SJSA1 (cell line): ENCODE measurements at places on chromosomes 5 and 9. TPM values are rescaled to one million over a fixed set of nuclear protein-coding genes. Genes with fewer than 3 reads are reported as not detected.

NIM1K gene
- 0.03 and 0.18 TPM in 2 replicates for total RNA-seq

FOXD4 gene
- 0.24 TPM in 1 of 2 replicates, not detected in the other for total RNA-seq

PAM gene
- 420 and 598 TPM in 2 replicates for total RNA-seq

GRPEL2 gene
- total RNA-seq: 29.6 and 35.0 TPM in 2 replicates

FBN2 gene
- total RNA-seq: 16.1 and 18.5 TPM in 2 replicates

CNTNAP3B gene
- 0.06 TPM in 1 of 2 replicates, not detected in the other for total RNA-seq

C5orf34 gene
- total RNA-seq: 16.5 and 27.8 TPM in 2 replicates

CHMP5 gene
- total RNA-seq: 60.5 and 65.9 TPM in 2 replicates

CCDC183 gene
- 0.16 TPM in 1 of 2 replicates, not detected in the other for total RNA-seq

STC2 gene
- total RNA-seq: 12.6 and 43.4 TPM in 2 replicates

GRCh38 chr5:154309371-154309745, 118.8 kb downstream of the GALNT10 start:
- peak overlapping the region; percentile 42 for H3K27ac ChIP-seq
- peaks cover 27% of the 10 kb centered on the region for H3K4me1 ChIP-seq
- peaks cover 8% of the 10 kb centered on the region for H3K36me3 ChIP-seq
- no peaks in the 10 kb centered on the region for H3K27me3 ChIP-seq
- peak; percentile 31 for DNase-seq

GRCh38 chr9:109481856-109482255, 16.3 kb downstream of the PTPN3 start:
- no peaks in the 10 kb centered on the region for H3K27me3 ChIP-seq
- no peaks in the 10 kb centered on the region for H3K36me3 ChIP-seq
- H3K4me3 ChIP-seq: no peak overlapping the region
- no peak overlapping the region for H3K27ac ChIP-seq

DNA sequence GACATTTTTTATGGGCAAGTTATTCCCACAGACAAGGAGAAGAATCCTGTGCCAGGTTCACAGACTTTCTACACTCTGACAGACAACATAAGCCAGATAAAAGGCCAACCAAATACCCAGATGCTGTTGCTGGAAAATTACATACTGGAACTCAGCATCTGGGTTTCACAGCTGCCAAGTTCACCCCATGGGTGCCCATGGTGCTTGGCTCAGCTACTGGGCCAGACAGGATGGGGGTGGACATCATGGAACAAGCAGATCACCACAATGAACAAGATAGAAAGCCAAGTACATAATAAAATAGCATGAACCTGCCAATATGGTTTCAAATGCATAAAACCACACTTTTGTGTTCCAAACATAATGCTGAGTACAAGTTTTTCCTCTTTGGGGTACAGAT, 999.8 kb downstream of the NR2F1-AS1 start:
- peaks cover 4% of the 10 kb centered on the region; the same call in 1 of the 2 replicates for H3K4me1 ChIP-seq
- no peaks in the 10 kb centered on the region for H3K27me3 ChIP-seq
- H3K27ac ChIP-seq: no peak overlapping the region

DNA sequence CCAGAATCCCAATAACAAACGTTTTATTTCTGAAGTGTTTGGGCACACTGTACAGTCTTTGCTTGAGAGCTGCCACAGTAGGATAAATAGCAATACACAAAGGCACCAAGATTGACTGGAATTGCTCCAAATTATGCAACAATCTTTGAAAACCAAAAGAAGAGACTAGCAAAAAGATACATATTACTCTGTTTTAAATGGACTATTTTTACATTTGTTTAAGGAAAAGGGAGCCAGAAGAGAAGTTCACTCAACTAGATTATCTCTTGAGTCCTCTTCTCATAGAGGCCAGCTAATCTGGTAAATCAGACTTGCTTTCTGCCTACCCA, 385.0 kb upstream of the SLC30A5 start:
- no peaks in the 10 kb centered on the region for H3K27me3 ChIP-seq
- no peak overlapping the region for H3K4me3 ChIP-seq
- no peak overlapping the region for H3K27ac ChIP-seq
- no peaks in the 10 kb centered on the region for H3K36me3 ChIP-seq
- H3K4me1 ChIP-seq: no peaks in the 10 kb centered on the region

DNA sequence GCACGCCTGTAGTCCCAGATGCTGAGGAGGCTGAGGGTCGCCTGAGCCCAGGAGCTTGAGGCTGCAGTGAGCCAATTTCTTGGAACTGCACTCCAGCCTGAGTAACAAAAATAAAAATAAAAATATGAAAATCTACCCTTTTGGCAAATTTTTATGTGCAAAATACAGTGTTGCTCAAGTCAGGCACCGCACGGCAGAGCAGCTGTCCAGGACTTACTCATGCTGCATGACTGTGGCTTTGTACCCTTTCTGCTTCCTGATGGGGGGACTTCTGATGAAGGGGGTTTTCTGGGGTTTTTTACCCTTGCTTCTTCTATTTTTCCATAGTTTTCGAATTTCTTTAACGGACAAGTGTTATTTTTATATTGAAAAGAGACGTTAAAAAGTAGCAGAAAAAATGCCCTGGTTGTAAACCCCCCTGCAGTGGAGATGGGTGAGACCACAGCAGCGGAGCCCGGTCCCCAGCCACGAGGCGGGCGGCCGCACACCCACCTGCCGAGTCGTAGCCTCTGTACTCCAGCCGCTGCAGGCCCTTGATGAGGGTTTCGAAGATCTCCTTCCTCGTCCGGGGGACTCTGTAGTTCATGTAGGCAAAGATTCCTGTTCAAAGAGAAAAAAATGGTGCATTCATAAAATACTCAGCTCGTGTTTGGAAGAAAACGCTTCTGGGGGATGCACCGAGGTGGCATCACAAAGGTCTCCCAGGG, 15.0 kb downstream of the GFPT2 start:
- no peak for DNase-seq
- H3K4me3 ChIP-seq: no peak overlapping the region

DNA sequence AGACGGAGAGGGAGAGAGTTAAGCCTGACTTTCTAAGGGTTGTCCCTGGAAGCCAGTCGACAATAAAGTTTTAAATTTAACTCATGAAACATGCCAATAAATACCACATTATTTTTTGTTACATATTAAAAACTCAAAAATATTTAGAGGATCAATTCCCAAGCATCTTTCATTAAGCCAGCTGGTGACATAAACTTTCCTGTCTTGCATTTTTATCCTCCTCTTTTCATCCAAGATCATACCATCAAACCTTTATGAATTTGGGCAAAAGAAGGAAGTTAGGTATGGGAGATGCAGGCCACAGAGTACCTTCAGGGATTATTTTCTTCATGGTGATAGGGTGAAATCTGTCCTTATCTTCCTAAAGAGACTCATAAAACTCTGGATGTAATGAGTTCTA, 178.3 kb upstream of the FBXL17 start:
- peaks cover 19% of the 10 kb centered on the region for H3K4me1 ChIP-seq
- peak overlapping the region; percentile 89 for H3K27ac ChIP-seq
- no peak overlapping the region for H3K4me3 ChIP-seq
- no peaks in the 10 kb centered on the region for H3K27me3 ChIP-seq
- H3K36me3 ChIP-seq: no peaks in the 10 kb centered on the region
- no peak for DNase-seq

GRCh38 chr5:69048230-69048629, 45.6 kb upstream of the SLC30A5 start:
- H3K27ac ChIP-seq: no peak overlapping the region
- H3K36me3 ChIP-seq: no peaks in the 10 kb centered on the region
- H3K27me3 ChIP-seq: no peaks in the 10 kb centered on the region
- peaks cover 3% of the 10 kb centered on the region; the same call in 1 of the 2 replicates for H3K4me1 ChIP-seq

GRCh38 chr5:172932313-172933017, 26.8 kb upstream of the RPL26L1 start:
- DNase-seq: peak; percentile 85
- H3K27me3 ChIP-seq: no peaks in the 10 kb centered on the region
- H3K27ac ChIP-seq: peak overlapping the region; percentile 64; the same call in 1 of the 2 replicates
- peaks cover 64% of the 10 kb centered on the region for H3K36me3 ChIP-seq
- peaks cover 46% of the 10 kb centered on the region for H3K4me1 ChIP-seq

- no peak for DNase-seq
- no peak overlapping the region for H3K27ac ChIP-seq
- no peak overlapping the region for H3K4me3 ChIP-seq
- H3K27me3 ChIP-seq: no peaks in the 10 kb centered on the region
Observed at GRCh38 chr9:111605041-111605559, 5.7 kb upstream of the PTGR1 start.

- no peaks in the 10 kb centered on the region for H3K36me3 ChIP-seq
- no peak overlapping the region for H3K27ac ChIP-seq
Observed at GRCh38 chr9:109319626-109320241, 1.1 kb downstream of the EPB41L4B start.

DNA sequence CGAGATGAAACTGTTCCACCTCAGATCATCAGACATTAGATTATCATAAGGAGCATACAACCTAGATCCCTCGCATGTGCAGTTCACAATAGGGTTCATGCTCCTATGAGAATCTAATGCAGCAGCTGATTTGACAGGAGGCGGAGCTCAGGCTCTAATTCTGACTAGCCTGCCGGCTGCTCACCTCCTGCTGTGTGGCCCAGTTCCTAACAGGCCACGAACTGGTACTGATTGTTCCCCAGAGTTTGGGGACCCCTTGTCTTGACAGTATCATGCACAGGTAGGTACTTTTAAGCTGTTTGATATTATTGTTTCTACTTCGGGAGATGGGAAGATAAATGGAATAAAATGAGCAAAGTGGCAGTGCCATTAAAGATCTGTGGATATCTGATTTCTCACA, 66.9 kb downstream of the ZCCHC7 start:
- H3K4me3 ChIP-seq: no peak overlapping the region
- no peak overlapping the region for H3K27ac ChIP-seq
- no peaks in the 10 kb centered on the region for H3K36me3 ChIP-seq
- no peaks in the 10 kb centered on the region for H3K27me3 ChIP-seq

- H3K4me1 ChIP-seq: no peaks in the 10 kb centered on the region
- no peaks in the 10 kb centered on the region for H3K36me3 ChIP-seq
- no peaks in the 10 kb centered on the region for H3K27me3 ChIP-seq
- no peak overlapping the region for H3K4me3 ChIP-seq
- no peak for DNase-seq
Observed at GRCh38 chr5:98231089-98231488, 542.4 kb upstream of the RGMB start.

DNA sequence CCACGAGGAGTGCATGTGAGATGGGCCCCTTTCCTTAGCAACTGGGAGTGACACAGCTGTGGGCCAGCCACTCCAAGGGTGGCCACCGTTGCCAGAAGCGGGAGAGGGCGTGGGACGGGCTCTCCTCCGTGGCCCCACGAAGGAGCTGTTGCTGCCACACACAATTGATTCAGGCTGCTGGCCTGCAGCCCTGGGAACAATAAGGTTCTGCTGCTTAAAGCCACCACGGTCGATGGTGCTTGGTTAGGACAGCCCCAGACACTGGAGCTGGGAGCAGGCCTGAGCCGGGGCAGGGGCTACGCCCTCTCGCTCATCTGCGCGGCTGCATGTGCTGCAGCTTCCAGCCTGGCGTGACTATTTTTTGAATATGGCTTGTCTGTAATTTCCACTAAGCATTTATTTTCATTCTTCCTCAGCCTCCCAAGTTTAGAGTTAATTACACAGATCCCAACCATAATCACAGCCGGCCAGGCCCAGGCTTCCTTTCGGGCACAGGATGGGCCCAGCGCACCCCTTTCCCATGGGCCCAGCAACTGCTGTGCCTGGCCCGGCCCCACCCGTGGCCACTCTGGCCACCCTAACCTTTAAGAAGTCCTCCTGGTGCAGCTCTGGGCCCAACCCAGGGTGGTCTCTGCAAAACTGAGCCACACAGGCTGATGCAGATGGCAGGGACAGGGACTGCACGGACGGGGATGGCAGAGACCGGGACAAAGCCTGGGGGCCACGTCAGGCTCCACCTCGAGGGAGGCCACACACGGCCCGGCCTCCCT, 49.7 kb downstream of the VAV2 start:
- no peak overlapping the region for H3K27ac ChIP-seq
- H3K4me1 ChIP-seq: peaks cover 3% of the 10 kb centered on the region; the same call in 1 of the 2 replicates
- H3K36me3 ChIP-seq: peaks cover 75% of the 10 kb centered on the region

GRCh38 chr9:107810461-107810961, 320.9 kb upstream of the KLF4 start:
- no peak overlapping the region for H3K4me3 ChIP-seq
- no peaks in the 10 kb centered on the region for H3K27me3 ChIP-seq
- DNase-seq: no peak

DNA sequence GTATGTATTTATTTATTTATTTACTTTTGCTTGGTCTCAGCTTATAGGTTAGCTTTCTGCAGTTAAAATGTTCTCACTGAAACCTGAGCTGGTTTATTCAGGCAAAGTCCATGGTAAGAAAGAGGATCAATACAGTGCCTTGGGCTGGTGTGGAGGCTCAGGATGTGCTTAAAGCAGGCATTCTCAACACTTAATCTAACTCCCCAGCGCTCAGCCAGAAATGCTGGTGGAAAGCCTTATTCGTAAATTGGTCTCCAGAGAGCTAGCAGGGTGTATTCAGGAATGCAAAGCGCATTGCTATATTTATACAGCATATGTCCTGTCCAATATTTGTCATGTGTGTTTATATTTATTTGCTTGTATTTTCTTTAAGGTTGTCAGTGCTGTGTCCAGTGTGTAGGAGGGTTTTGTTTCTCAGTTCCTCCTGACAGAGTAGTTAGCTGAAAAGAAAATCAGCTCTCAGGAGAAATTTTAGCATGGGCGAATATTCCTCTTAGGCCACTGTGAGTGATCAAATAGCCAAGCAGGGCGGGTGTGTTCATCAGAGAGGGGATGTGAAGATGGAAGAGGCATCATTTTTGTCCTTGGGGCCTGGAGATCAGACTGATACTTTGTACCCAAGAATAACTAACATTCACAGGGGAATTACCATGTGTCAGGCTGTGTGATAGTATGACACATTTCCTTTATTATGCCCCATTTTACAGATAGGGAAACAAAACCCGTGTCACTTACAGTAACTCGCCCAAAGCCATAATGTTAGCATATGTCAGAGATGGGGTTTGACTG, 65.8 kb downstream of the DOCK2 start:
- H3K4me1 ChIP-seq: peaks cover 34% of the 10 kb centered on the region
- DNase-seq: no peak
- no peaks in the 10 kb centered on the region for H3K27me3 ChIP-seq
- H3K27ac ChIP-seq: no peak overlapping the region
- no peaks in the 10 kb centered on the region for H3K36me3 ChIP-seq
- H3K4me3 ChIP-seq: no peak overlapping the region

DNA sequence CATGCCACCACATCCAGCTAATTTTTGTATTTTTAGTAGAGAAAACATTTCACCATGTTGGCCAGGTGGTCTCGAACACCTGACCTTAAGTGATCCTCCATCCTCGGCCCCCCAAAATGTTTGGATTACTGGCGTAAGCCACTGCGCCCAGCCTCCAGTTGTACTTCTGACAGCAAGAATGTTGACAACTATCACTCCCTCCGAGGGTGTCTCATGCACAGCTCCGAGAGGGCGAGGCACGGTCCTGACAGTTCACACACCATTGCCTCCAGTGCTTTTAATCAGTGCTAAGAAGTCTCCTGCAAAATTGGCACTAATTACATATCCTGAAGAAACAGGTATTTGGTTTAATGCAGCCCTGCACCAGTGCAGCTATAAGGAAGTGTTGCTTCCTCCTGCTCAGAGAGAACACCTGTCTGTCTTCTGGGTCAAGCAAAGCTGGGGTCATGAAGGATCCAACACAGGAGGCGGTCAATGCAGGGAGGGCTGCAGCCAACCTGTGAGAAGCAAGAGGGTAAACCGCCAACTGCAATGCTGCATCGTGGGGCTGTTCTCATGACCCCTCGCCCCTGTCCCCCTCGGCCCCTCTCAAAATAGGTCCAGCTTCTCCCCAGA, 184.0 kb downstream of the MED10 start:
- H3K27me3 ChIP-seq: no peaks in the 10 kb centered on the region
- H3K36me3 ChIP-seq: no peaks in the 10 kb centered on the region
- no peaks in the 10 kb centered on the region for H3K4me1 ChIP-seq
- H3K4me3 ChIP-seq: no peak overlapping the region

GRCh38 chr5:102792705-102793104, 37.6 kb downstream of the PAM start:
- H3K4me3 ChIP-seq: no peak overlapping the region
- H3K36me3 ChIP-seq: no peaks in the 10 kb centered on the region
- peaks cover 4% of the 10 kb centered on the region; the same call in 1 of the 2 replicates for H3K4me1 ChIP-seq
- no peak overlapping the region for H3K27ac ChIP-seq
